NK-92 treated with Interleukin-12 subunit alpha and Interleukin-12 subunit beta, amount 100 ng/mL, for 24 hours (cell line): ENCODE measurements at places on chromosomes 2 and 18.

DNA sequence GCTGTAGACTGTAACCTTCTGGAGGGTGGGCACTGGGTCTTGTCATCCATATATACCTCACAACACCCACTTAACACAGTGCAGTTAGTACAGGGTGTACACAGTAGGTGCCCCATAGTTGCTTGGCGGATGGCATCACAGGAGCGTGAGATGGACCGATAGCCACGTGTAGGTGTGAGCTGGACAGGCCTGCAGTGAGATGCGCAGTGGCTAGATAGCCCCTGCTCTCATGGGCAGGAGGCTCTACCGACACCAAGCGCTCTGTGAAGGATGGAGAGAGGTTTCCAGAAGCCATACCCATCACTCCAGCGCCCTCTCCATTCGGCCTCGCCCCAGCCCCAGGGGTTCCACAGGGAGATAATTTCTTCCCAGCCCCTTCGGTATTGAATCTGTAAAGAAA is 49.5 kb downstream of the CAPN13 start:
- no peak for DNase-seq

- DNase-seq, result no peak
These were observed 47.6 kb downstream of the ODC1 start for GRCh38 chr2:10400568-10400977.

DNA sequence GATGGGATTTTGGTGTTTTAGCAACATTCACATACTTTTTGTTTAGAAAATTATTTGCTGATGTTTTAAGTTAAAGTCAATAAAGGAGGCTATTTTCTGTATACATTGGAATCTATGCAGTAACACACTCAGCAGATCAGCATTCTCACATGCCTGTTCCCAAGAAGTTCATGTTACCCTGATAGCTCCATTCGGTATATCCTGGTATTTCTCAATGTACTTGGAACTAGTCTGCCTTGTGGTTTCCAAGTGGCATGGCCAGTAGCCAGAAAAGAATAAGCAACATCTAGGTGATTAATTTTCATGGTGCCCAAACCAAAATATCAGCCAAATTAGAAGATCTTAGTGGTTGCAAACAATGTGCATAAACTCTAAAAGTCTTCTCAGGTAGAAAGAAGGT is 5.2 kb upstream of the NCAPH start:
- DNase-seq, result no peak

- DNase-seq, result no peak
These were observed 140.5 kb downstream of the UXS1 start for GRCh38 chr2:106053581-106053980.

DNA sequence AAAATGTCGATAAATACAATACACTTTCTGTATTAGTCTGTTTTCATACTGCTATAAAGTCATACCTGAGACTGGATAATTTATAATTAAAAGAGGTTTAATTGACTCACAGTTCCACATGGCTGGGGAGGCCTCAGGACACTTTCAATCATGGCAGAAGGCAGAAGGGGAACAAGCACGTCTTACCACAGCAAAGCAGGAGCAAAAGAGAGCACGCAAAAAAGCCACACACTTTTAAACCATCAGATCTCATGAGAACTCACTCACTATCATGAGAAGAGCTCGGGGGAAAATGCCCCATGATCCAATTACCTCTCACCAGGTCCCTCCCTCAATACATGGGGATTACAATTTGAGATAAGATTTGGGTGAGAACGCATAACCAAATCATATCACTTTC is 256.7 kb downstream of the ANAPC1 start:
- no peak for DNase-seq

- DNase-seq, result peak; percentile 29
These were observed 52.0 kb downstream of the ZFP36L2 start for GRCh38 chr2:43174368-43174916.

DNA sequence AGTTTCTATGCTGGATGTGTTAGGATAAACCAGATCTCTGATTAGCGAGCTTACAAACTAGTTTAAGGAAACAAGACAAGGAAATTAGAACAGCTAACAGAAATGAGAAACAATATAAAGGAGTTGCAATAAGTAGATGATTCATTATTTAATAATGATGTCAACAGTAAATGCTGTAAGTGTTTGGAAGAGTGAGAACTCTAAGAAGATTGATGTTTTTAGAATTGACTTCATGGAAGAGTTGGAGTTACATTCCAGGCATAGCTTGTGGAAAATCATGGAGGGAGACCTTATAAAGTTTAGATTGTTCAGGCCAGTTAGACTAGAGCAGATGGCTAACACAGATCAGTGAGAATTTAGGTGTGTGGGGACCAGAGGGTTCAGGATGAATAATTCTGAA is 32.6 kb downstream of the PPP1R1C start:
- DNase-seq, result no peak

GRCh38 chr2:12278217-12278750 is 438.5 kb upstream of the TRIB2 start:
- no peak for DNase-seq

- DNase-seq, result no peak
These were observed 3.1 kb upstream of the TXNL4A start for GRCh38 chr18:79991494-79991893.

DNA sequence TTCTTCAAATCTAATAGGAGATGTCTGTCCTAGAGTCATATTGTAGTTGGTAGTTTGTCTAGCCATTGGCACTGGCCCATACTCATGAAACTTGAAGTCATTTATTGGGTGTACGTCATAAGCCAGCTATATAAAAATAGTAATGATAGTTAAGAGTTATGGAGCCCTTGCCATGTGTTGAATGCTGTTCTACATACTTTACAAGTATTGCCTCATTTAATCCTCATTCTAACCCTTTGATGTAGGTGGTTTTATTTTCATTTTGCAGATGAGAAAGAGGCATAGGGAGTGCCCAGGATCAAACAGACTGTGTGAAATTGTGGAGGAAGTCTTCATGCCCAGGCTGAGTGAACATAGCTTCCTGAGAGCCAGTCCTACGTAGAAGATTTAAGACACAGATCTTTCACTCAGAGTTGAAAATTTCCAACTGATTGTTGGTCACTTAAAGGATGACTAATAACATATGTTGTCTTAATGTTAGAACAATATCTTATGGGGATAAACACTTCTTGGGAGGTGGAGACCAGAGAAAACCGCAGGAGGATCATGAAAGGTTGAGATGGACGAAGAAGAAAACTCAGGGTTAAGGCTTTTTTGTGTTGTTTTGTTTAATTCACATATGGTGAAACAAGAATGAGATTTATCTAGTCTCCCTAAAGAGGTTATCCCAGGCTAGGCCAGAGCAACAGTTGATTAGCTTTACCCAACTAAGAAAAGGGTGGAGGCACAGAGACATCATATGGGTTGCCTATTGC is 156.0 kb downstream of the CERS6 start:
- no peak for DNase-seq

DNA sequence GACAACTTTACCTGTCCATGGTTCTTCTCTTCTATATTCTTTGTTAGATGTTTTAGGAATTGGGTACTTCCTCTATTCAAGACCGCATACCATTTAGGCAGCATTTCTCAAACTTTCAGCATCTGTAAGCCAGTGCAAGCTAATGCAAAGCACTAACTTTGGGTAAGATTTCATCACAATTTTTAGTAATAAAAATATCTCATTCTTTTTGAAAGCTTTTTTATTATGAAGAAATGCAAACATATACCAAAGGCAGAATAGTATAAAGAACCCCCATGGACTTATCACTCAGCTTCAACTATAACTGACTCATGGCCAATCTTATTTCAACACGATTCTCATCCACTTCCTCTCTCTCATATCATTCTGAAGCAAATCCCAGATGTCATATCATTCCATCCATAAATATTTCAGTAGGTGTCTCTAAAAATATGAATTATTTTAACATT is 32.9 kb downstream of the INO80C start:
- DNase-seq, result no peak

- no peak for DNase-seq
These were observed 812 bp downstream of the SOWAHC start for GRCh38 chr2:109614715-109615636.

DNA sequence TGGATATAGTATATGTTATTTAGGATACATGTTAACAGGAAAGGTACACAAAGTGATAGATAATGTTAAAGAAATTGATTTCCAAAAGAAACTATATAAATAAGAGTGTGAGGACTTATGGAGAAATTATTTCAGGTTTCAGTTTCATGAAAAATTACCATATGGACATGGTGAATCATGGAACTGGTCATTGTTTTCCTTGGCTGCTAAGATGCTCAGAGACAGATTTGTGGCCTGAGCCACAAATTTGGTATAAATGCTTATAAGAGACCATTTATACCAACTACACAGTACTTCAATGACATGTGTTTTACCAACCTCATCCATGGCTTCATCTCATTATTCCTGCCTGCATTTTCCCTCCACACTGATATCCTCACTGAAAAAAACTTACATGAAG is 188.1 kb downstream of the FMNL2 start:
- no peak for DNase-seq

GRCh38 chr2:191155608-191156071 is 4.8 kb upstream of the STAT4 start:
- no peak for DNase-seq
